Stimulated activated CD8-positive, alpha-beta memory T cell treated with anti-CD3 and anti-CD28 coated beads, Interleukin-4, amount 100 ng/mL, for 1 hour (primary cell): ENCODE measurements at places on chromosomes 2 and 18.

- no peak for DNase-seq
Measured at GRCh38 chr2:18422432-18423165, 137.9 kb downstream of the RDH14 start.

DNA sequence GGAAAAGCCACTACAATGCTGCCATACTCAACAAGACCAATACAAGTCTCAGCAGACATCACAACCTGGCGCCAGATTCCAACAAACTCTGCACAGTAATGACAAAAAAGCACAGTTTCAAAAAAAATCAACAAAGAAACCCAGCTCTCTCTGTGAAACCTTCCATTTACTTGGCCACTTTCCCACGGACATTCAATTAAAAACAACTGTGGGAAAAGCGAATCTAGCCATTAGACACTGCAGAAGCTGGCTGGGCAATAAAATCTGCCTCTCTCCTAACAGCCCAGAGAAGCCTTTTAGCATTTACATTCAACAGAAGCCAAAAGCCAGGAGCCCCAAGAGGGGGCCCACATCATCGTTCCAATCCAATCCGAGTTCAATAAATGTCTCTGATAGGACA lies 128.9 kb downstream of the HDAC4 start:
- no peak for DNase-seq

DNA sequence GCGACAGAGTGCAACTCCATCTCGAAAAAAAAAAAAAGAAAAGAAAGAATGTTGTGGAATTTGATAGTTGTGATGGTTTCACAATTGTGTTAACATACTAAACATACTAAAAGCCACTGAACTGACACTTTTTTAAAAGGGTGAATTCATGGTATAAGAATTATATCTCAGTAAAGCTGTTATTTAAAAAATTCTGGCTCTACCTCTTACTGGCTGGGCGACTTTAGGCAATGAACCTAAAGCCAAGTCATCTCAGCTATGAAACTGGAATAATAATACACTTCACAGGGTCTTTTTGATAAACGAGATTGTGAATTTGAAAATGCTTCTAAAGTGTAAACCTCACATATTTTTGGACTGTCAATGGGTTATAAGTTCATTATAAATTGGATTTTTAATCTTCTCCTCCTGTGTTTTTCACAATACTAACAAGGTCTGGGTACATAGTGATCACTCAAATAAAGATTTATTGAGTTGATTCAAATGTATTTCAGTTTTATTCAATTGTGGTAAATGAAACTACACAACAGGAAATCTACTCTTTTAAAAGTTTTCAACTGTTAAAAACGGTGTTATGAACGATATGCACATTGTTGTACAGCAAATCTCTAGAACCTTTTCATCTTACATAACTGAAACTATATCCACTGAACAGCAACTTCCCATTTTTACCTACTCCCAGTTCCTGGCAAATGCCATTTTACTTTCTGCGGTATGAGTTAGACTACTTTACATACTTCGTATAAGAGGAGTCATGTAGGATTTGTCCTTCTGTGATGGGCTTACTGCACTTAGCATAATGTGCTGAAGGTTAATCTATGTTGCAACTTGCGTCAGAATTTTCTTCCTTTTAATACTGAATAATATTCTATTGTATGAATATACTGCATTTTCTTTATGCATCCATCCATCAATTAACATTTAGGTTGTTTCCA lies 43.0 kb upstream of the GTF2A1L start:
- DNase-seq = no peak

DNA sequence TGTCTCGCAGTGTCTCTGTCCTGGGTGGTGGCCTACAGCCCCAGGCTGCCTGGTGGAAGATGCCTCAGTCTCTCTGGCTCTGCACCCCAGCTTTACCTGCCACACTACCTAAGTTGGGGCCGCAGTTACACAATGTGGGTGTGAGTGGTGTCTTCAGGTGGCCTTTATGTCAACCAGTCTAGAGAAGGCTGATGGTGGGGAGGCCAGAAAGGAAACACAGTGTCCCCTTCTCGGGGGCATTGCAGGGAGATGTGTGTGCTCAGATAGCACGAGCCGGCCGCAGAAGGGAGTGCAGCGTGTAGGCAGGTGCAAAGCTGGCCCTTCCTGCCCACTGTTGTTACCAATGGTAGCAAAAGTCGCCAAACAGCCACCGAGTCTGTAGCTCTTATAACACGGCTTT lies 216.1 kb downstream of the SH3RF3 start:
- no peak for DNase-seq

GRCh38 chr2:238003234-238004031 lies 36.6 kb downstream of the UBE2F start:
- DNase-seq = no peak

DNA sequence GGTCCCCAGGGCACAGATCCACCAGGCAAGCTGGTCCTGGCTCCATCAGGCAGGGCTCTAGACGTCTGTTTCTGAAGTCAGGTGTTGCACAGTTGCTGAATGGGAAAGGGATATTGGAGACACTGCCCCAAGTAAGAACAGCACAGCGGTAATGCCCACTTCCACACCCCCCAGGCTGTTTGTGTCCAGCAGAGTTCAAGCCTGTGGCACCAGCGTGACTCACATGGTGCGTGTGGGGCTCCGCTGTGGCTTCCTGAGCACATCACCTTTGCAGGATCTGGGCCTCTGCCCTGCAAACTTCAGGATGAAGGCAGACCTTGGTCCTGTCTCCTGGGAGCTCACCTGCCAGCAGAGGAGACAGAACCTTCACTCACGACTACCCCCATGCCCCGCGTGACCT lies 203.3 kb downstream of the TFCP2L1 start:
- no peak for DNase-seq

DNA sequence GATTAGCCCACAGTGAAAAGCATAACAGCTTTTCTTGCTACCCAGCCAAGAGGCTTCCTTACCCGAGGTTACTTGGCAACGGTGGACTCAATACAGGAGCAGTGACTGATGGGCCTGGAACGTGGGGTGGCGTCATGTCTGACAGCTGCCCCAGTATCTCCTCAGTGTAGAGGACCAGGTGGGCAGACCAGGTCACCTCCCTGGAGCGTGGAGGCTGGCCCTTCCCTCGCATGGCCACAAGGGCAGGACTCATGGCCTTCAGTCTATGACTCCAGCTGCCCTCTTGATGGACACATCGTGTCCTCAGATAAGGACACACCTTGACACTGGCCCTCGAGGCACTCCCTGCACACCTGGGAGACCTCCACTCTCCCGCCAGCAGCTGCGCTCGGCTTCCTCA lies 6.4 kb downstream of the ASPRV1 start:
- no peak for DNase-seq

DNA sequence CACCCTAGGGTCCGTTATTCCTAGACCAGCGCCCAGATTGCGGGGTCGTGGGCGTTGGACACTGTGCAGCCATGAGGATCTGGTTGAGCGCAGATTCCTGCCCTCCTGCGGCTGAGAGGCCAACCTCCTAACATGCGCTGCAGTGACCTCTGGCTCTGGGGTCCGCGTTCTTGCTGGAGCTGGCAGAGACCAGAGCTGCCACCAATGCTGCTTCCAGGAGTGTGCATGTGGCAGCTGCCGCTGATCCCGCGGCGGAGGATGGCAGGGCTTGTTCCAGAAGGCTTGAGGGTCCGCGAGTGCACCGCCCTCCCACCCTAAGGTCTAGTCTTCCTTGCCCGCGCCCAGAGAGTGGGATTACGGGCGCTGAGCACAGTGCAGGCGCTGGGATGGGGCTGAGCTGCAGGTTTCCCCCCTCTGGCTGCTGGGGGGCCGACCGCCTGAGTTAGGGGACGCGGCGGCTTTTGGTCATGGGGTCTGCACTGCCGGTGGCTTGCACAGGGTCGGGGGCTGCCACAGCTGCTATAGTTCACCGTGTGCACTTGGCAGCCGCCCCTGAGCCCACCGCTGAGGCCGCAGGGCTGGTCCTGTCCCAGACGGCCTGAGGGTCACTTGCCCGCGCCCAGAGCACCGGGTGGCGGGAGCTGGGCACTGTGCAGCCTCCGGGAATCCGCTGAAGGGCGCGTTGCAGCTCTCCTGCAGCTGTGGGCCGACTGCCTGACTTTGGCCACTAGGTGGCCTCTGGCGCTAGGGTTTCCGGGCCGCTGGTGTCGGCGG lies 145.9 kb downstream of the CCDC74A start:
- DNase-seq = peak; percentile 28

- no peak for DNase-seq
Measured at GRCh38 chr2:20456116-20456571, 9.3 kb downstream of the RHOB start.

DNA sequence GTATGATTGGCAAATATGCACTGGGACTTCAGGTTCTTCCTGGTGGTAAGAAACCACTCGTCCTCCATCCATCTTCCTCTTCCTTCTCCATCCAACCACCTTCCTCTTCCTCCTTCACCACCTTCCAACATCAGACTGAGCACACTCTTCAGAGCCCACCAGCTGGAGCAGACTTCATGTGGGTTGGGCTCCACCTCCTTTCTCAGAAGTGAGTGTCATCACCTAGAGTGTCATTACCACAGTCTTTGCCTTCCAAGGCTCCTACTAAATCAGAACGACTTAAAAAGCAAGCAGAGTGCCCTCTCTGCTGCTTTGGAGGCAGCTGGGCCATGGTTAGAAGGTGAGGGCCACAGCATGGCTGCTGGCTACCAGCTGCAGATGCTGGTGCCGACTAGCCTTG lies 171.6 kb downstream of the SH3RF3 start:
- DNase-seq = no peak

GRCh38 chr2:80291656-80292055 lies 12.9 kb downstream of the LRRTM1 start:
- DNase-seq = no peak

DNA sequence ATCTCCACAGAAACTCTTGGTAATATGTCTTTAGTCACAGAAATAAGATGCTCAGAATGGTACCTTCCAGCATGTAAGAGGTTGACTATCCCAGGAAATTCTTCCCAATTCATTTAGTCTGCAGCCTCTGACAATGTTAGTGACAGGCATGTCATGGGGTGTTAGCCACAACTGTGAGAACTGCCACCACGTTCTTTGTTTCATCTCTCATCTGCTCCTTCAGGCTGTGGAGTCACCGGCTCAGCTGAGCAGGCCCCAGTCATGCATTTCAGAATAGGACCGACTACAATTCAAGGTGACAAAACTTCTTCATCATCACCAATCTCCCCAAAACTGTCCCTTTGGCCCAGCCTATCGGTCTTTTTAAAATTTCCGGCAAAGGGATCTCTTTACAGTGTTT lies 167.5 kb downstream of the AKAIN1 start:
- no peak for DNase-seq

DNA sequence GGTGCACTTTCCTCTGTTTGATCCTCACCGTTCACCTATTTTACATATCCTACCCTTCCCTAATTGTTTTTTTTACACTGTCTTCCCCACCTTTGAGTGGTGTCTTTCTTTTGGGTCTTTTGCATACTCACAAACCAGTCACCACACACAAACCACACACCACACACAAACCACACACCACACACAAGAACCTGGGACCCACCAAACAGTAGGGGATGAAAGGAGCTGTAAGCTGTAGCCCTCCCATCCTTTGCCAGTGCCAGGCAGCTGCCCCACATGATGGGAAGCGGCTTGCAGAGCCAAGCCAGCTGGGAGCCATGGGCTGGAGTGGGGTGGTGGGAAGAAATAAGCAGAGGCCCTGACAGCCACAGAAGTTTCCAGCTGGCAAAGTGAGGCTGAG lies 38.9 kb upstream of the MSH6 start:
- DNase-seq = no peak

- DNase-seq = no peak
Measured at GRCh38 chr2:237066396-237066795, 19.3 kb upstream of the COPS8 start.

- no peak for DNase-seq
Measured at GRCh38 chr2:127763776-127764175, 47.2 kb downstream of the WDR33 start.
